ENCODE measurements at places on chromosomes 12 and 14.

- no peak for DNase-seq
Observed at GRCh38 chr14:31080484-31080883, 54.3 kb upstream of the STRN3 start.

DNA sequence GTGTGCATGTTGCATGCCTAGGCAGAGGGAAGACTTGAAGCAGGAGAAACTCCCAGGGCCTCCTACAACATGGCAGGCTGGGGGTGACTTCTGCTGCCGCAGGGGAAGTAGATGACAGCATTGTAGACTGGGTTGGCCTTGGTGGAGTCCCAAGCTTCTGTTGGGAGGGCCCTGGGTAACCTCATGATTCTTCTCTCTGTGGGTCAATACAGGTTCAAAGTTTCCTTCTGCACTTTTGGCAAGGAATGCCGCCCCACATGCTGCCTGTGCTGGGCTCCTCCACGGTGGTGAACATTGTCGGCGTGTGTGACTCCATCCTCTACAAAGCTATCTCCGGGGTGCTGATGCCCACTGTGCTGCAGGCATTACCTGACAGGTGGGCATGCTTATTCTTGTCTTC lies 78.4 kb upstream of the RIC8B start:
- no peak for DNase-seq

GRCh38 chr14:28813810-28814209 lies 47.2 kb downstream of the FOXG1 start:
- DNase-seq: no peak

DNA sequence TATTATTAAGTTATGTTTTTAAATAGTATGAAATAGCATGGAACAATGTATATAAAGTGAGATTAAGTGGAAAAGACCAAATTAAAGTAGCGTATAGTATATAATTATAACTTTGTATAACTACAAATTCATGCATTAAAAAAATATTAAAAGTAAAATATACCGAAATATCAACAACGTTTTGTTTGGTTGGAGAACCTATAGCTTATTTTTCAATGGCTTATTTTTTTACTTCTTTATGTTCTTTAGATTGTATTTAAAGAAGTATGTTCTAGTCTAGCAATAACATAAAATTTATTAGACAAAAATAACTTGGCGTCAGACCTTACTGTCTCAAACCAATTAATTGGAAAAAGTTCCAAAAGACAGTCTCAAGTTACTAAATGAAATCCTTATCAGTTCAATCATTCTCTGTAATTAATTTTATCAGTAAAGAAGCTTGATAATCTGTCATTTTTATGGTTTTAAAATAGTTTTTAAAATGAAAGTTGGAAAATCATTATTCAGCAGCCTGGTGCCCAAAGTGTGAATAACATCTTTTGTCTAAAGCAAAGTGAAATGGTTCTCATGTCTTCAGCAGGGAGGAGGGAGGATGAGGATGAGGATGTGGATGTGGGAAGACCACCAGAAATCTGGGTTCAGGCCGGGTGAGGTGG lies 46.7 kb downstream of the IRAK3 start:
- no peak for DNase-seq

DNA sequence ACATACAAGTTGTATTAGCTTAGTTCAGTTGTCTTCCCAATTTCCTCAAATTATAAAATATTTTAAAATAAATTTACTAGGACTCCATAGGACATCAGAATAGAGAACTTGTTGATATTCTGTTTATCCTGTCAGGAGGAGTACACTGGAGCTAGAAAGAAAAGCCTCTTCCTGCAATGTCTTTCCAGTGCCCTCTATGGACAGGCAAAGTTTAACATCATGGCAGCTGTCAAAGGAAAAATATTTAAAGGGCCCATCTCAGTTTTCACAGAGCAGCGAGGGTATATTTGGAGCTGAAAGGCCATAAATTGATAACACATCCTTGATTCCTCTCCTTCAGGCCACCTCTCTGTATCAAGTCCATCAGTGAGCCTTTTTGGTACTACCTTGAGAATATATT lies 19.0 kb downstream of the DIP2B start:
- DNase-seq: no peak

GRCh38 chr14:60506985-60507829 lies 1.7 kb upstream of the SIX6 start:
- no peak for DNase-seq

DNA sequence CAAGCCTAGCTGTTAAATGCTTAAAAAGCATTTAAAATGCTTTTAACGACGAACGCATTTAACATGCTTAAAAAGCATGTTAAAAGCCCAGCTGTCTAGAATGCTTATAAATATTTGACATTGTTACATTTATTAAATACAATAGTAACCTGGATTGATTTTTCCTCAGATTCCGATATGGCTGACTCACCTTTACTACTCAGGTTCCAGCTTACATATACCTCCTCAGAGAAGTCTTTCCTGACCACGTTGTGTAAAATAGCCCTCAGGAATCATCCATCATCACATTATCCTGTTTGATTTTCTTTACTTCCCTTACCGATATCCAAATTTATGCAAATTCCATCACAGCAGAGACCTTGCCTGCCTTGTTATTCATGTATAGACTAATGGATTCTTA lies 51.4 kb downstream of the SLC41A2 start:
- DNase-seq: no peak

GRCh38 chr12:18345021-18345735 lies 83.9 kb downstream of the PIK3C2G start:
- DNase-seq: no peak

- no peak for DNase-seq
Observed at GRCh38 chr12:96812153-96812552, 94.9 kb upstream of the NEDD1 start.

DNA sequence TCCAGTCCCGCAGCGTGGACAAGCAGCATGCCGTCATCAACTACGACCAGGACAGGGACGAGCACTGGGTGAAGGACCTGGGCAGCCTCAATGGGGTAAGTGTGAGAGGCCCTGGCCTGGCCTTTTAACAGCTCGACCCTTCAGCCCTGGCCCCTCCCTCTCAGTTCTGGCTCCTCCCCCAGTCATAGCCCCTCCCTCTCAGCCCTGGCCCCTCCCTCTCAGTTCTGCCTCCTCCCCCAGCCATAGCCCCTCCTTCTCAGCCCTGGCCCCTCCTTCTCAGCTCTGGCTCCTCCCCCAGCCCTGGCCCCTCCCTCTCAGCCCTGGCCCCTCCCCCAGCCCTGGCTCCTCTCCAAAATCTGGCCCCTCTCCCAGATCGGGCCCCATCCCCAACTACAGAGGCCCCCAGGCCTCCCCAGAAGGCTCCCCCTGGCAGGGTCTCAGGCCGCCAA lies 11.2 kb downstream of the CEP170B start:
- peak; percentile 24 for DNase-seq

GRCh38 chr14:51479584-51480325 lies 172.0 kb upstream of the FRMD6 start:
- DNase-seq: no peak

DNA sequence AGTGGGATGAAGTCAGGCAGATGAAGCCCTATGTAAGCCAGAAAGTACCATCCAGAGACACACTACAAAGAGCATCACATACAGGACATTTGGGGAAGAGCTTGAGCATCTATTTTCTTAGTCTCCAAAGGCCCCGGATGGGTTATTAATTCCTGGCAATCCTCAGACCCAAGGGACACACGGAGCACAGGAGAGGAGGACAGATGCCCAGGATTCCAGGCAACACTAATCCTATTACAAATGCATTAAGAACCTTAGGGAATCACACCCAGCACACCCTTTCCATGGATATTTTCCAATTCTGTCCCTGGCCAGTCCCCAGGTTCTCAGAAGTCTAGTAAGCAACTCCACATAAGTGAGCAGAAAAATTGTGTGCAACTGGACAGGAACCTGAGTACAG lies 65.9 kb downstream of the CMKLR1 start:
- DNase-seq: no peak

DNA sequence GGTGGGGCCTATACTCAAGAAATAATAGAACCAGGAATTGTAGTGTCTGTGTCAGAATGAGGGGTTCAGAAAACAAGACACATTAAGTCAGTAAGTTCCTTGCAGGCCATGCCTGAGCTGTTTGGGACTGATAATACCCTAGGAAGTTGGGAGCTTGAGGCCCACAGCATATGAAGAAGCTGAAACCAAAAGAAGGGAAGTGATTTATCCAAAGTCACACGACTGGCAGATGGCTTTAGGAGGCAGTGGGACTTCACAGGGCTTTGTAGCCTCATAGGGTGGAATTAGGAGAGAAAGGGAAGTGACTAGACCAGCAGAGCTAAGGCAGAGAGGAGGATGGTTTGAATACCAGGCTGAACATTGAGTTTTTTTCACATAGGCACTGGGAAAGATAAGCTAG lies 56.6 kb upstream of the SRSF5 start:
- no peak for DNase-seq

- no peak for DNase-seq
Observed at GRCh38 chr12:76874027-76874426, 4.8 kb downstream of the CSRP2 start.
